ENCODE measurements at places on chromosomes 6 and 20. TPM values are rescaled to one million over a fixed set of nuclear protein-coding genes. Genes with fewer than 3 reads are reported as not detected.

STMND1 gene
- total RNA-seq: not detected

C20orf141 gene
- total RNA-seq: not detected

HS3ST5 gene
- not detected for total RNA-seq

PLG gene
- not detected for total RNA-seq

PRDM13 gene
- not detected for total RNA-seq

OR2B2 gene
- total RNA-seq: not detected

HSPA1L gene
- 0.76 TPM for total RNA-seq

FILIP1 gene
- total RNA-seq: 16.2 TPM

PGC gene
- total RNA-seq: not detected

PDE10A gene
- total RNA-seq: 10.4 TPM

SH3BGRL2 gene
- 24.4 TPM for total RNA-seq

NR2E1 gene
- total RNA-seq: not detected

TREML1 gene
- total RNA-seq: not detected

KCNG1 gene
- total RNA-seq: 3.2 TPM

PSORS1C2 gene
- not detected for total RNA-seq

SOX18 gene
- 24.4 TPM for total RNA-seq

NKX2-4 gene
- total RNA-seq: not detected

SGK2 gene
- total RNA-seq: not detected

ESR1 gene
- not detected for total RNA-seq

CDSN gene
- total RNA-seq: not detected
